ENCODE measurements at places on chromosomes 1 and 21.

- no peaks in the 10 kb centered on the region for H3K27me3 ChIP-seq
- H3K36me3 ChIP-seq, result no peaks in the 10 kb centered on the region
- no peaks in the 10 kb centered on the region for H3K4me1 ChIP-seq
Measured at GRCh38 chr1:176575991-176576390, 113.0 kb downstream of the PAPPA2 start.

GRCh38 chr1:55311979-55312378 is 96.8 kb upstream of the USP24 start:
- no peaks in the 10 kb centered on the region for H3K27me3 ChIP-seq
- H3K4me3 ChIP-seq, result no peak overlapping the region
- DNase-seq, result no peak
- no peaks in the 10 kb centered on the region for H3K36me3 ChIP-seq
- no peaks in the 10 kb centered on the region for H3K4me1 ChIP-seq

DNA sequence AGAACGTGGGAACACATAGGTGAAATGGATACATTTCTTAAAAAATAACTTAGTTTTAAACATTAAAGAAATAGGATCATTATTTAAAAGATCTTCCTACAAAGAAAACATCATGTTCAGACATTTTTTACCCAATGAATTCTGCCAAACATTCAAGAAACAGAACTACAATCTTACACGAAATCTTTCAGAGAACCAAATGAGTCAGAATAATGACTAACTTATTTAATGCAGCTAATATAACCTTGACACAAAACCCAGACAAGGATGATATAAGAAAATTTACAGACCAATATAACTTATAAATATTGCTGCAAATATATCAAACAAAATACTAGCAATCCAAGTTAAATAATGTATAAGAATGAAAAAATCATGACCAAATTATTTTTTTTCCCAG is 220.1 kb upstream of the KCNK2 start:
- H3K4me3 ChIP-seq, result no peak overlapping the region
- H3K27me3 ChIP-seq, result no peaks in the 10 kb centered on the region
- no peak overlapping the region for H3K27ac ChIP-seq
- no peaks in the 10 kb centered on the region for H3K36me3 ChIP-seq
- no peak for DNase-seq
- no peaks in the 10 kb centered on the region for H3K4me1 ChIP-seq

DNA sequence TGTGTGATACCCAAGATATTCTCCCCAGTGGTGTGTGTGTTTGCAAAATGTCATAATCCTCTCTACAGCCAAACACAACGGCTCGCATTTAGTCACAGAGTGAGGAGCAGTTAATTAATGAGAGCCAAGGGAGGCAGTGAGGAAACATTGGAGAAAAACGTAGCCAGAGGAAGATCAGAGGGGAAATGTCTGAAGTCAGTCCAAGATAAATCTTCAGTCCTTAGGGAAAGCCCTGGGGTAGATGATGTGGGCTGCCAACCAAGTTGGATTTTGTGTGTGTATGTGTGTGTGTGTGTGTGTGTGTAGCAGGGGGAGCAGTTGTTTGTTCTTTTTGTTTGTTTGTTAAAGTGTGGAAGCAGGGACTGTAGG is 201.0 kb upstream of the PTBP2 start:
- H3K27ac ChIP-seq, result no peak overlapping the region
- H3K4me3 ChIP-seq, result no peak overlapping the region
- no peaks in the 10 kb centered on the region for H3K36me3 ChIP-seq
- H3K27me3 ChIP-seq, result peaks cover 3% of the 10 kb centered on the region
- H3K4me1 ChIP-seq, result no peaks in the 10 kb centered on the region

GRCh38 chr1:212231372-212231771 is 53.8 kb upstream of the PPP2R5A start:
- peaks cover 2% of the 10 kb centered on the region for H3K27me3 ChIP-seq
- no peaks in the 10 kb centered on the region for H3K36me3 ChIP-seq
- peak overlapping the region; percentile 91 for H3K27ac ChIP-seq
- DNase-seq, result peak; percentile 46
- H3K4me3 ChIP-seq, result peak overlapping the region; percentile 54
- H3K4me1 ChIP-seq, result peaks cover 77% of the 10 kb centered on the region

DNA sequence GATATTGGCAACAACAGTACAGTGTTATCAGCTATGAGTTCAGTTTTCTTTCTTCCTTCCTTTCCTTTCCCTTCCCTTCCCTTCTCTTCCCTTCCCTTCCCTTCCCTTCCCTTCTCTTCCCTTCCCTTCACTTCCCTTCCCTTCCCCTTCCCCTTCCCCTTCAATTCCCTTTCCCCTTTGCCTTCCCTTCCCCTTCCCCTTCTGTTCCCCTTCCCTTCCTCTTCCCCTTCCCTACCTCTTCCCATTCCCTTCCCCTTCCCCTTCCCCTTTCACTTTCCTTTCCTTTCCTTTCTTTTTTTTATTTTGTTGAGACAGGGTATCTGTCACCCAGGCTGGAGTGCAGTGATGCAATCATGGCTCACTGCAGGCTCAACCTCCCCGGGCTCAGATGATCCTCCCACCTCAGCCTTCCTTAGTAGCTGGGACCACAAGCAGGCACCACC is 72.3 kb upstream of the CAPZB start:
- H3K36me3 ChIP-seq, result no peaks in the 10 kb centered on the region
- no peaks in the 10 kb centered on the region for H3K4me1 ChIP-seq
- DNase-seq, result no peak
- H3K27ac ChIP-seq, result no peak overlapping the region
- H3K4me3 ChIP-seq, result no peak overlapping the region
- H3K27me3 ChIP-seq, result peaks cover 6% of the 10 kb centered on the region

- H3K27ac ChIP-seq, result peak overlapping the region; percentile 95
- peaks cover 50% of the 10 kb centered on the region for H3K4me1 ChIP-seq
- peaks cover 3% of the 10 kb centered on the region for H3K27me3 ChIP-seq
- no peaks in the 10 kb centered on the region for H3K36me3 ChIP-seq
- peak overlapping the region; percentile 83 for H3K4me3 ChIP-seq
Measured at GRCh38 chr1:6359216-6360116, 34.1 kb downstream of the ACOT7 start.

DNA sequence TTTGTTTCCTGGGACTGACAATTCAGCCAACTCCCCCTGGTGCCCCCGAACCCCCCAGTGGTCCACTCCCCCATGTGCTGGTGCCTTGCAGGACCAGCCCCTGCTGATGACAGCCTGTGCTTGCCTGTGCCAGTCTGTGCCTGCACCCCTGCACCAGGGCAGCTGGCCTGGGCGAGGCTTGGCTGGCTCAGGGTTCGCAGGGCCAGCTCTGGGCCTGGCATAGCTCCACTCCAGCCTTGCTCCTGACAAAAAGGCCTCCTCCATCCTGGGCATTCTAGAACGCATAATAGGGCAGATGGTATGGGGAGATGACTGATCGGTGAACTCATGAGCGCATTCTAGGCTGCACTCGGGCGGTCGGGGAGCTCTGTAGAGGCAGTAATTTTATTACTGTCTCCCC is 5.4 kb downstream of the CNTN2 start:
- DNase-seq, result no peak
- no peaks in the 10 kb centered on the region for H3K36me3 ChIP-seq
- H3K27me3 ChIP-seq, result no peaks in the 10 kb centered on the region
- no peak overlapping the region for H3K27ac ChIP-seq
- H3K4me3 ChIP-seq, result no peak overlapping the region
- no peaks in the 10 kb centered on the region for H3K4me1 ChIP-seq

- DNase-seq, result no peak
- no peak overlapping the region for H3K27ac ChIP-seq
- no peaks in the 10 kb centered on the region for H3K4me1 ChIP-seq
- peaks cover 4% of the 10 kb centered on the region for H3K27me3 ChIP-seq
Measured at GRCh38 chr1:209344156-209344555, 239.4 kb upstream of the CAMK1G start.

- H3K27ac ChIP-seq, result no peak overlapping the region
- no peak overlapping the region for H3K4me3 ChIP-seq
- peaks cover 15% of the 10 kb centered on the region for H3K4me1 ChIP-seq
- peaks cover 13% of the 10 kb centered on the region for H3K27me3 ChIP-seq
Measured at GRCh38 chr1:243921111-243921510, 71.1 kb upstream of the AKT3 start.

DNA sequence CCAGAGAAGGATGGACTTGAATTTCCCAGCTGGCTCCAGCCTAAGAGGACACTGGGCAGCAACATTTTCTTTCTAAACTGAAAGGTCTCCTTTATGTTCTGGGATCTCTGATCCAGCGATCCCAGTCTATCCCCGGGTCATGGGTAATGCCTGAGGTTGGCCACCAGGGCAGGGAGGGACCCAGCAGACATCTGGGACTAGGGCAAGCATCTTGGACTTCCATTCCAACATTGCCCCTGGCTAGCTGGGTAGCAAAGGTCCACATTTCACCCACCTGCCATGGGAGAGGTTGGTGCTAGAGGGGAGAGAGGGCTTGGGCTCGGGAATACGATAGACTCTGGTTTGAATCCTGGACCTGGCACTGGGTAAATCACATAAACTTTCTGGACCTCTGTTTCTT is 84.6 kb downstream of the LRRN2 start:
- H3K36me3 ChIP-seq, result peaks cover 30% of the 10 kb centered on the region
- H3K27me3 ChIP-seq, result peaks cover 3% of the 10 kb centered on the region
- no peak overlapping the region for H3K4me3 ChIP-seq
- no peaks in the 10 kb centered on the region for H3K4me1 ChIP-seq
- DNase-seq, result no peak

DNA sequence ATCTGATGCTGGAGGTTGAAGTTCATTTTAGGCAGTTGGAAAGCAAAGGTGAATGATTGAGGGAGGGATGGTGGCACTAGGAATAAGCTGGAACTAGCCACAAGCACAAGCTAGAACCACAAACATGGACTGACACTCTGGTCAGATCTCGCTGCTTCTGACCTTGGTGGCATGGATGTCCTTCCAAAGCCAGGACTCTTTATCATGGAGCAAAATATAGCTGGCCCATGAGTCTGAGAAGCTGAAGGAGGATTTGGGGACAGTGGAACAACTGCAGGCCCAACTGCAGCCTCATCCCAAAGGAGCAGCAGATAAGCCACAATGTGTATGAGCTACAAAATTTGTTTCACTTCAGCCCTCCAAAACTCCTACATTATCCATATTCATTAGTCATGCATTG is 35.5 kb downstream of the SRSF11 start:
- H3K4me3 ChIP-seq, result no peak overlapping the region
- H3K36me3 ChIP-seq, result peaks cover 13% of the 10 kb centered on the region
- no peak overlapping the region for H3K27ac ChIP-seq
- H3K4me1 ChIP-seq, result no peaks in the 10 kb centered on the region
- no peak for DNase-seq
- H3K27me3 ChIP-seq, result no peaks in the 10 kb centered on the region

DNA sequence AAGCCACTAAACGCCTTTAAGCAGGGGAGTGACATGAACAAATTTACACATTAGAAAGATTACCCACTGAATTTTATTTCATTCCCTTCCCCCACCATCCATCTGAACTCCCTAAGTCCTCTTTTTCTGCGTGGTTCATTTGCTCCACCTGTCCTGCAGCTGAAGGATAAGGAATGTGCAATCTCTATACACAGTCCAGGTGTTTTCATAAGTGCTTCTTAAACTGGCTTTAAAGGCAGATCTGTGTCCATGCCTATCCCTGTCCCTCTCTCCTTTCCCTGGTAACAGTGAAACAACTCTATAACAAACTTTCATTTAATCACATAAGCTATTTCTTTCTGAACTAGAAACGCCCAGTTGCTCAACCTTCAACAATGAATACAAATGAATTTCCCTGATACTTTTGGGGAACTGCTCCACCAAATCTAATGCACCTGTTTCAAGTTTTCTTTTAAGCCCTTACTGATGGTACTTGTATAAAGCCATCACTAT is 8.4 kb downstream of the GSTM3 start:
- peaks cover 2% of the 10 kb centered on the region for H3K27me3 ChIP-seq
- H3K4me1 ChIP-seq, result no peaks in the 10 kb centered on the region
- no peak overlapping the region for H3K27ac ChIP-seq

DNA sequence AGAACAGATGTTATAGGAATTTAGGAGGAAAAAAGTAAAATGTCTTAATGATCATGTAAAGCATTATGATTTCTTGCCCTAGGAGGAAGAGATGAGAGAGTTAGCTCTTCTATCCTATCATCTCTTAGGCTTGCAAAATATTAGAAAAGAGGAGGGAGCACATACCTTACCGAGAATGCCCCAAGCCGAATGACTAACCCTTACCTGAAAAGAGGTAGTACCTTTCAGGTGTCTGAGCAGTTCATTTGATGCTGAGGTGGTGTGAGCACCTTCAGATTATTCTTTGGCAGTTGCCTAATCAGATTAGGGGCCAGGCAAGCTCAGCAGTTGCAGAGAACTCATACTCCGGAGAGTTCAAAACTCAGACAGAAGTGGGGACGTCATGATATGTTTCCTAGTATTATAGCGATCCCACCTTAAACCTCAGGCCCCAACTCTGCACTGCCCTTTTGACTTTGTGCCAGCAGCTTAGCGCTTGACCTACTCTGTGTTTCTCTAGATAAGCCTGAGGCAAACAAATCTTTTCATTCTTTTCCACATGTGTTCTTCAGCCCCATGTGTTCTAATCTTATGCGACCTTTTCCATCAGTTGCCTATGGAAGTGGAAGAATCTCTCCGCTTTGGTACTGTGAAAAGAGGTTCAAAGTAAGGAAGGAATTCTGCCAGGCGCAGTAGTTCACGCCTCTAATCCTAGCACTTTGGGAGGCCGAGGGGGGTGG is 52.5 kb downstream of the ATP2B4 start:
- H3K27ac ChIP-seq, result peak overlapping the region; percentile 73
- H3K4me1 ChIP-seq, result peaks cover 88% of the 10 kb centered on the region
- peaks cover 33% of the 10 kb centered on the region for H3K36me3 ChIP-seq
- no peak overlapping the region for H3K4me3 ChIP-seq
- peaks cover 10% of the 10 kb centered on the region for H3K27me3 ChIP-seq

DNA sequence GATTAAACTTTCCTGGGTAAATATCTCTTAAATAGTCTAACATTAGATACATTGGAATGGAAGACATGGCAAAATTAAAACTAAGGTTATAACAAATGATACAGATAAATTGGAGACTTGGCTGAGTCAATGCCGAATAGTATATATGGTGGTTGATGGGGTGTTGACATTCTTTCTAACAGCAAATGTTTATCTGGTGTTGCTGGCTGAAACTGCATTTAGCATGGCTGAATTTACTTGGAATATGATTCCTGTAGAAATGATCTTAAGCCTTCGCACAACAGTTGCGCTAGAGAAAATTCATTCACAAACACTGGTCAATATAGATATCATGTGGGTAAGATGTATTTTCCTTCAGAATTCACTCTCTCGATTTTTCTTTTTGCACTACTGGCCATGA is 646.0 kb upstream of the CXADR start:
- H3K36me3 ChIP-seq, result no peaks in the 10 kb centered on the region
- H3K27me3 ChIP-seq, result no peaks in the 10 kb centered on the region
- no peak for DNase-seq
- H3K4me3 ChIP-seq, result no peak overlapping the region
- no peaks in the 10 kb centered on the region for H3K4me1 ChIP-seq

GRCh38 chr1:91844862-91845528 is 41.0 kb downstream of the TGFBR3 start:
- peak overlapping the region; percentile 68 for H3K4me3 ChIP-seq
- DNase-seq, result no peak
- H3K36me3 ChIP-seq, result no peaks in the 10 kb centered on the region
- H3K27ac ChIP-seq, result peak overlapping the region; percentile 84
